Mammary epithelial cell (primary cell): ENCODE measurements at places on chromosomes 3 and 15.

GRCh38 chr3:127525373-127525772, 65.2 kb downstream of the TPRA1 start:
- DNase-seq = peak; percentile 98

DNA sequence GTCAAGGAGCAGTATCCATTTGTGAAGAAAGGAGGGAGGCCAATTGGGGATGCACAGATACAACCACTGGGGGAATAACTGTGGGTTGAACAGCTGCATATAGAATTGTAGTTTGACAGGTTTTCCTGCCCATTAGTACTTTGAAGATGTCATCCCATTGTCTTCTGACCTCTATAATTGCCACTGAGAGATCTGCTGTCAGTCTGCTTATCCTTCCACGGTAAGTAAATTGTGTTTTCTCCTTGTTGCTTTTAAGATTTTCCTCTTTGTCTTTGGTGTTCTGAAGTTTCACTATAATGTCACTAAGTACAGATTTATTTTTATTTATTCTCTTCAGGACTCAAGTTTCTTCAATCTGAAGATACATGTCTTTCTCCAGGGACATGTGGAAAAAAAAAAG, 56.6 kb downstream of the MOBP start:
- DNase-seq = no peak

DNA sequence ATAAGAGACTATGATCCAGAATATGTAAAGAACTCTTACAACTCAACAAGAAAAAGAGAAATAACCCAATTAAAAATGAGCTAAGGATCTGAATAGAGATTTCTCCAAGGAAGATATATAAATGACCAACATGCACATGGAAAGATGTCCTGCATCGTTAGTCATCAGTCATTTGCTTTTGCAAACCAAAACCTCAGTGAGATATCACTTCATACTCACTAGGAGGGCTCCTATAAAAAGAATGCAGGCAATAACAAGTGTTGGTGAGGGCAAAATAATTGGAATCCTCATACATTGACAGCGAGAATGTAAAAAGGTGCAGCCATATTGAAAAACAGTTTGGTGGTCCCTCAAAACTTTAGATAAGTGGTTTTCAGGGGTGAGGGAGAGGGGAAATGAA, 56.9 kb downstream of the EXOG start:
- no peak for DNase-seq

DNA sequence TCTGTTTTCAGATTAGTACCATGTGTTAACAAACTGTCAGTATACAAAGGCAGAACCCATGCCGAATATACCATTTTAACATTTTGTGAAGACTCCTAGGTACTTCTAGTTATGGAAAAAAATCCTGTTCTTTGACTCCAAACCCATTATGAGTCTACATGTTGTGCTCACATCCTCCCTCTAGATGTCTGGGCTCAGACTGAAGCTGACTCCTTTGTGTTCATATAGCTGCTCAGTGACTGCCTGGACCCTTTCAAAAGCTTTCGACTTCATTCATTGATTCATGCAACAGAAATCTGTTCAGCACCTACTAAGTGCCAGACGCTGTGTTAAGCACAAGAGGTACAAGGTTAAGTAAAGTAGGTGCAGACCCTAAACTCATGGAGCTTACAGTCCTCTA, 60.5 kb downstream of the MEGF11 start:
- DNase-seq = peak; percentile 5

DNA sequence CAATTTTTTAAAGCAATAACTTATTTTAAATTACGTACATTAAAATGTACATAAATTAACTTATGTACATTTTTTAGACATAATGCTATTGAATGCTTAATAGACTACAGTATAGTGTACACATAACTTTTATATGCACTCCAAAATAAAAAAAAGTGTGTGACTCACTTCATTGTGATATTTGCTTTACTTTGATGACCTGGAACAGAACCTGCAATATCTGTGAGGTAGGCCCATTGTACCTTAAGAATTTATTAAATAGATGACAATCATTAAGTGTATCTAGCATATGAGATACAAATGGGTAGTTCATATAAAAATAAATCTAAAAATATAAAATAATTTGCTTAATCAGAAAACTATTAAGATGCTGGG, 276.7 kb downstream of the NFKBIZ start:
- DNase-seq = no peak

GRCh38 chr3:159455741-159456181, 532.9 kb upstream of the IL12A start:
- peak; percentile 4 for DNase-seq

GRCh38 chr3:126034481-126035361, 49.2 kb downstream of the SLC41A3 start:
- DNase-seq = peak; percentile 51

- peak; percentile 99 for DNase-seq
Observed at GRCh38 chr3:59559721-59560435, 510.1 kb upstream of the CFAP20DC start.

DNA sequence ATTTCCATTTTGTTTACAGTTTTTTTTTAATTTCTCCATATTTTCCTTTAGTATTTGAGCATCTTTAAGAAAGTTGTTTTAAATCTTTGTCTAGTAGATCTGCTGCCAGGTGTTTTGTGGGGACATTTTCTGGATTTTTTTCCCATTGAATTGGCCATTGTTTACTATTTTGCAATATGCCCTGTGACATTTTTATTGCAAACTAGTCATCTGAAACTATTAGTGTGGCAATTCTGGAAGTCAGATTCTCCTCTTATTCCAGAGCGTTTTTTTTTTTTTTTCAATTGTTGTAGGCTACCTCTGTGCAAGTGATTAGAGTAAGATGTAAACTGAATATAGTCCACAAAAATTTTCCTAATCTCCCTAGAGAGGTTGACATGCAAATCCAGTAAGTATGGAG, 334.2 kb downstream of the PYDC2 start:
- DNase-seq = no peak

DNA sequence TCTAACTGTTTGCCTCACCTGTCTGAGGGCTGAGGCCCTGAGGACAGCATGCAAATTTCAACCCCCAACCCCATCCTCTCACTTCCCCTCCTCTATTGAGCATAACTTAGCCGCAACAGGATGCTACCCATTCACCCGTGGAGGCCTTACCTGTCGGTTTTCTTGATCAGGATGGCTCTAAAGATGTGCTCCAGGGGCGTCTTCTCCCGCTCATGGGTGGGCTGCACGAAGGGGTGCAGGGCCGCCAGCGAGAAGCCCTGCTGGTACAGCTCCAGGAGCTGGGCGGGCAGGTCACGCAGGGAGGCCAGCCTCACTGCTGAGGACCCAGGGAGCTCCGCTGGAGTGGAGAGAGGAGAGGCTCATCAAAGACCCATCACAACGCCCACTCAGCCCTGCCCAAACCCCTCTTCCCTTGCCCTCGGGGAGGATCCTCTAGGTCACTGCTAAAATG, 79.8 kb downstream of the RFTN1 start:
- no peak for DNase-seq

DNA sequence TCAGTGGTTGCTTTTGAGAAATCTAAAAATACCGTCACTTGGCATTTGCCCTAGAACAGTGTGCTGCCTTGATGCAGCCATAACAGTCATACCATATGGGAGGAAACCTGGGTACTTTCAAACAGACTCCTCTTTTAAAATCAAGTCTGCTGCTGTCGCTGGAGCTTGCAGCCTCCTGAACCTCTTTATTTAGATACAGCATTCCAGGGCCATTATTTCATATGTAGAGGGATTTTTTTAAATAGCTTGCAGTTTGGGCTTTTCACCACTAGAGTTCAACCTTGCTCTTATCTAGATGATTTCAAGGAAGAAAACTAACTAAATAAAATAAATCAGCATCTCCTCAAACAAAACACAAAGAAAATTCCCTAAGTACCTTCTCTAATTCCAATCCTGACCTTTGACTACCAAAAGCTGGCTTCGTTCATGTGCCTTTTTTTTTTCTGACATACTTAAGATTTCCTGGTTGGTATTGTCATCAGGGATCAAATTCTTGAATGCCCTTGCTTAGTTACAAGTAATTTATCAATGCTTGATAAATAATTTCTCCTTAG, 111.6 kb downstream of the KBTBD8 start:
- peak; percentile 33 for DNase-seq

GRCh38 chr3:129238945-129239705, 10.3 kb upstream of the COPG1 start:
- peak; percentile 71 for DNase-seq

GRCh38 chr15:83698294-83698693, 44.4 kb downstream of the ADAMTSL3 start:
- peak; percentile 64 for DNase-seq

GRCh38 chr3:179590669-179591068, 13.8 kb downstream of the MRPL47 start:
- DNase-seq = no peak

- DNase-seq = no peak
Observed at GRCh38 chr3:162670181-162670580, 1173.6 kb downstream of the OTOL1 start.

- peak; percentile 95 for DNase-seq
Observed at GRCh38 chr3:192879346-192880031, 38.2 kb downstream of the MB21D2 start.

DNA sequence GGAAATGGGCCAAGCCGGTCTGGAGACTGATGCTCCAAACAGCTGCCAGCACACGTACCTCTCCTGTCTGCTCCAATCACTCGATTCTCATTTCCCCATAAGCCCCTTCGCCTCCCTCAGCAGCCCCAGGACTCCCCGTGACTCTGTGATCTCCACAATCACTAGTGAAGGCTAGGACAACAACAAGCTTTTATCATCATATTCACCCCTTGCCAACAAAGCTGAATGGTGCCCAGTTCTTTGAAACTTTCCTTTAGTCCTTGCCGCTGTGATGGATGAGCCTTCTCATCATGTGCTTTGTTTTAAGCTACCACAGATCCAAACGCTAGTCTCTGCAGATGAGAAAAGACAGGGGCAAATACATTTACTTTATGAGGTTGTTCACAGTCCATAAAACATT, 242.0 kb downstream of the SV2B start:
- DNase-seq = no peak

DNA sequence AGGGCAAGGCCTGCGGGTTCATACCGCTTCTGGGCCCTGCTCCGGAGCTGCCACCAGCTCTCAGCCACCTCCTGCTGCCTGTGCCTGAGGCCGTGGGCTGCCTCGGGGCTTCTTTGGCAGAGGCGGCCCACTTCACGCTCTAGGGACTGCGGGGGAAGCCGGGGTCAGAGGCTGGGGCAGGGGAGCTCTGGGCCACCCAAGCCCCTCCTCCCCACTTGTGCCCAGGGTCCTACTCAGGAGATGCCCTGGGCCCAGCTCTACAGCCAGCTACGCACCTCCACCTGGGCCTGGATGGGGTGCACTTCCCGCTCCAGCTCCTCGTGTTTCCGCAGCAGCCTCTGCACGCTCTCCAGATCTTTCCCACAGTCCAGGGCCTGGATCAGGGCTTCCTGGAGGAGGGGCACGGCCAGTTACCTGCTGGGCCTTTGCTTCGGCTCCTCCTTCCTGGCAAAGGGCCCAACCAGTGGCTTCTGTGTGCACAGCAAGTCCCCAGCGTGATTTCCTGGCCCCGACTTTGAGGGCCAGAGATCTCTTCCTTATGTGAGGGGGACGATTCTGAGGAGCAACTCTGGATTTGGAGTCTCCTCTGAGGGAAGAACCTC, 24.0 kb downstream of the PLA2G4B start:
- DNase-seq = no peak

- no peak for DNase-seq
Observed at GRCh38 chr3:13087320-13087990, 14.2 kb upstream of the IQSEC1 start.

GRCh38 chr15:65334586-65335231, 30.2 kb downstream of the RNU5B-1 start:
- DNase-seq = no peak

DNA sequence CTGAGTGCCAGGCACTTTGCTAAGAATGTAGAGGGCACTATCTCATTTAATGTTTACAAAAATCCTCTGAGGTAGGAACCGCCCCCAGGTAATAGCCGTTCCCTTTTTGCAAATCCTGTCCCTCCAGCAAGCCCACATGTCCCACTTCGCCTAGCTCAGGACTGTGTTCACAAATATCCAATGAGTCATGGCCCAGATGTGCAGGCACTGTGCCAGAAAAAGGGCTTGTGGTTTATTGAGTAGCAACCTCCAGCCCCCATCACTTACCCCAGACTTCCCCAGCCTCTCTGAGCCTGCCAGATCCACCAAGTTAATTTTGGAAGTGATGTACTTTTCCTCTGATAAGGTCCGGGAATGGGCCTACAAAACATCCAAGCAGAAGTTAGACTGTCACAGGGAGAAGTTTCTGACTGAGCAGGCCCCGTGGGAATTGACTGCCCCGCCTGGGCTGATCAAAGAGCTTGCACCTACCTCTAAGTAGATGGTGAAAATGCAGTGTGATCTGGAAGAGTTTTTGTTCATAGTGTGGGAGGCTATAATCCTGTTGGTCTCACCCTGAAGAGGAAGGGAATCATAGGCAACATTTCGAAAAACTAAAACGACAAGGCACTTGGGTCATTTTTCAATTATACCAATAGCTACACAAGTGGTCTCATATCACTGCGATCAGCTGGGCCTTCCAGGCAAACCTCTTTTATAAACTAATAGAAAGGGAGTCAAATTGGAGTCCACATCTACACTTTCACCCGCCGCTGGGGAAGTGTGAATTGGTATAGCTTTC, 15.7 kb downstream of the KIF9 start:
- DNase-seq = peak; percentile 93

DNA sequence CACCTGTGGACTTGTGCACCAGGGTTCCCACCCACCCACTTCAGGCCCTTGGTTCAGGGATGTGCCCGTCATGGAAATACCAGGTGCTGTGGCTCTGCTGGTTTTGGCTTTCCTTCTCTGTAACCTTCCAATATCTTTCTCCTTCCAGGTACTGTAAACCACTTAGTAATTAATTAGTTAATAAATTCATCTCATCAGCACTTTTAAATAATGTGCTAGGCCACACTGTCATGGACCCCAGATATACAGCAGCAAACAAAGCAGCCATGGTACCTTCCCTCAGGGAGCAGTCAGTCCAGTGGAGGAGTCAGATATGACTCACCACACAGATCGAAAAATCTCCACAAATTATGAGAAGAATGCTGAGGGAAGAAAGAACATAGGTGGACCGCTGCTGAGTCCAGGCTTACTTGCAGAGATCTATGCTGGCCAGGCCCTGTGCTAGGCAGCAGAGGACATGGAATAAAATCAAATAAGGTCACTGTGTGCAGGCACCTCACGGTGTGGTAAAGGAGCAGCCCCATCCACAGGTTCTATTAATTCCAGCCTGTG, 6.8 kb upstream of the GATA2 start:
- no peak for DNase-seq

DNA sequence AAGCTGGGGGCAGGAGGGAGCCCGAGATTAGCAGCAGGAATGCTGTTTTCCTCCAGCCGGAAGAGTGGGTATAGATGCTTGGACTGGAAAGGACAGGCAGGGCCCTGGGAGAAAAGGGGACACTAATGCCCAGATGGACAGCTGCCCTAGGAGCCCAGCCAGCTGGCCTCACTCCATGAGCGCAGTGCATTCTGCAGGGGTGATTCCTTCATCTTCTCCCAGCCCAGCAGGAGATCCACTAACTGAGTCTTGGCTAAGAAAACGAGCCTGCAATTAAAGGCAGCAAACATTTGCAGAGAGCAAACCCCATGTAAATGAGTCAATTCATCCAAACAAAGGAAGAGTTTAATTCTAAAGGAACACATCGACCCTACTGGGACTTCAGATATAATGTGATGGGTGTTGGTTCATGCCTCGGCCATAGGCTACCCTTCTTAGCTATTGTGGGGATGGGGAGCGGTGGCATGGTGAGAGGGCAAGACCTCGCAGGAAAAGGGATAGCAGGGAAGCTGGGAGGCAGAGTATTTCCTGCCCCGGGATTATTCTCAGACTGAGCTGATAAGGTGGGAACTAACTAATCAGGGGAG, 13.3 kb upstream of the MINAR1 start:
- DNase-seq = no peak
